Left ventricle myocardium inferior (tissue), 1 donor: ENCODE measurements at places on chromosomes 12 and 14. TPM values are rescaled to one million over a fixed set of nuclear protein-coding genes. Genes with fewer than 3 reads are reported as not detected.

GRCh38 chr12:70319605-70320004 lies 46.5 kb upstream of the KCNMB4 start:
- peaks cover 5% of the 10 kb centered on the region for H3K4me1 ChIP-seq
- H3K4me3 ChIP-seq: no peak overlapping the region
- H3K36me3 ChIP-seq: no peaks in the 10 kb centered on the region
- no peak for DNase-seq

Gene COX8C
- 1.3 TPM for total RNA-seq

GRCh38 chr12:13973996-13974395 lies 7.4 kb downstream of the GRIN2B start:
- no peak overlapping the region for H3K27ac ChIP-seq
- H3K4me3 ChIP-seq: no peak overlapping the region
- peaks cover 60% of the 10 kb centered on the region for H3K27me3 ChIP-seq
- DNase-seq: no peak
- H3K4me1 ChIP-seq: no peaks in the 10 kb centered on the region

Gene EPYC
- total RNA-seq: not detected

Gene BATF
- 0.93 TPM for total RNA-seq

- no peak overlapping the region for H3K4me3 ChIP-seq
- H3K27me3 ChIP-seq: peaks cover 71% of the 10 kb centered on the region
- no peaks in the 10 kb centered on the region for H3K4me1 ChIP-seq
- no peaks in the 10 kb centered on the region for H3K36me3 ChIP-seq
Measured at GRCh38 chr12:52362118-52362726, 5.1 kb downstream of the KRT85 start.

GRCh38 chr14:63174760-63175191 lies 29.5 kb upstream of the RHOJ start:
- H3K36me3 ChIP-seq: no peaks in the 10 kb centered on the region
- peaks cover 26% of the 10 kb centered on the region for H3K4me1 ChIP-seq
- H3K27me3 ChIP-seq: no peaks in the 10 kb centered on the region
- DNase-seq: no peak
- H3K4me3 ChIP-seq: no peak overlapping the region

Gene TSPAN8
- 0.41 TPM for total RNA-seq

GRCh38 chr12:39127401-39127800 lies 222.0 kb upstream of the CPNE8 start:
- H3K4me3 ChIP-seq: no peak overlapping the region
- no peak for DNase-seq
- no peaks in the 10 kb centered on the region for H3K4me1 ChIP-seq
- peaks cover 4% of the 10 kb centered on the region for H3K27me3 ChIP-seq

- no peaks in the 10 kb centered on the region for H3K4me1 ChIP-seq
- no peak overlapping the region for H3K4me3 ChIP-seq
- DNase-seq: no peak
- H3K27me3 ChIP-seq: no peaks in the 10 kb centered on the region
- no peak overlapping the region for H3K27ac ChIP-seq
- H3K36me3 ChIP-seq: no peaks in the 10 kb centered on the region
Measured at GRCh38 chr12:61846765-61847164, 413.4 kb upstream of the USP15 start.

GRCh38 chr14:31505411-31505810 lies 17.6 kb upstream of the GPR33 start:
- no peaks in the 10 kb centered on the region for H3K27me3 ChIP-seq
- no peak for DNase-seq
- no peaks in the 10 kb centered on the region for H3K36me3 ChIP-seq
- peaks cover 26% of the 10 kb centered on the region for H3K4me1 ChIP-seq
- peak overlapping the region; percentile 63 for H3K27ac ChIP-seq

Gene DYNLL1
- 175 TPM for total RNA-seq

Gene FAM186B
- 0.33 TPM for total RNA-seq

GRCh38 chr12:131511391-131511802 lies 199.5 kb upstream of the SFSWAP start:
- DNase-seq: no peak
- H3K27me3 ChIP-seq: peaks cover 63% of the 10 kb centered on the region
- H3K36me3 ChIP-seq: no peaks in the 10 kb centered on the region

- H3K36me3 ChIP-seq: no peaks in the 10 kb centered on the region
- no peaks in the 10 kb centered on the region for H3K4me1 ChIP-seq
- H3K27ac ChIP-seq: no peak overlapping the region
- no peak overlapping the region for H3K4me3 ChIP-seq
Measured at GRCh38 chr12:60391791-60392190, 796.0 kb downstream of the SLC16A7 start.

- no peak for DNase-seq
- no peaks in the 10 kb centered on the region for H3K4me1 ChIP-seq
- H3K4me3 ChIP-seq: no peak overlapping the region
- H3K36me3 ChIP-seq: no peaks in the 10 kb centered on the region
- H3K27ac ChIP-seq: no peak overlapping the region
Measured at GRCh38 chr12:118813778-118814357, 167.5 kb upstream of the SRRM4 start.

Gene TRIM9
- total RNA-seq: 0.27 TPM

DNA sequence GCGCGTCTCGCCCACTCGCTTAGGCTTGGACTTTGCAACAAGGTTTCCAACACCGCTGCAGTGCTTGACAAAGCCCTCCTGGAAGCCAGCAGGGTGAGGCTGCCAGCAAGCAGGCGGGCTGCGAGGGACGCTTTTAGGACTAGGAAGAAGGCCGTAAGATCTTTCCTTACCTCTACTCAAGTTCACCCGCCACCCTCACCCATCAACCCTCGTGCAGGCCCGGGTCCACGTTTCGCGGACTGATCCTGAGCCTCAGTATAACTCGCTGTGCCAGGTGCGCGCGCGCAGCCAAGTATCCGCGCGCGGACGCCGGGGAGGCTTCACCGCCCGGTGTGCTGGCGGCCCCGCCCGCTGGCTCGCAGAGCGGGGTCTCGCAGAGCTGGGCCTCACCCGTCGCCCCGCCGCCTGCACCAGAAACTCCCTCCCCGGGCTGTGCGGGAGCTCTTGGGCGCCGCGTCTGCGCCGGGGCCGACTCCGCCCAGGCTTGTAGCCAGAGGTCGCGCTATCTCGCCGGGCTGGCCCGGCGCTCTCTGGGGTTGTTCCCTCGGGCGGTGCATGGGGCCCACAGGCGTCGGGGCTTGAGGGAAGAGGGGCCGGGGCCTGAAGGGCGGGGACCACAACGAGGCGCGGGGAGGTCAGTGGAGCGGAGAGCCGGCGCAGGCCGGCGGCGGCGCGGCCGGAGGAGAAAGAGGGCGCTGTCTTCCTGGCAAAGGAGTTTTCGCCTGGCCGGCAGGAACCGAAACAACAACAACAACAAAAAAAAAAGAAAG lies 7.6 kb upstream of the SIX1 start:
- no peak for DNase-seq

Gene CLEC4A
- 1.5 TPM for total RNA-seq

- no peaks in the 10 kb centered on the region for H3K4me1 ChIP-seq
- H3K27me3 ChIP-seq: no peaks in the 10 kb centered on the region
- no peaks in the 10 kb centered on the region for H3K36me3 ChIP-seq
- DNase-seq: no peak
- H3K27ac ChIP-seq: no peak overlapping the region
Measured at GRCh38 chr12:83065562-83065961, 378.9 kb downstream of the TMTC2 start.

Gene HSP90AA1
- 423 TPM for total RNA-seq

GRCh38 chr14:78251308-78251707 lies 81.1 kb downstream of the NRXN3 start:
- H3K4me1 ChIP-seq: no peaks in the 10 kb centered on the region
- no peaks in the 10 kb centered on the region for H3K36me3 ChIP-seq
- no peak overlapping the region for H3K27ac ChIP-seq
- no peak overlapping the region for H3K4me3 ChIP-seq
- peaks cover 53% of the 10 kb centered on the region for H3K27me3 ChIP-seq
- DNase-seq: no peak

Gene FBXL14
- 6.8 TPM for total RNA-seq

Gene DLK1
- 2.8 TPM for total RNA-seq

Gene VDR
- 0.33 TPM for total RNA-seq

- H3K27ac ChIP-seq: no peak overlapping the region
- no peak overlapping the region for H3K4me3 ChIP-seq
- no peak for DNase-seq
- H3K36me3 ChIP-seq: no peaks in the 10 kb centered on the region
- H3K27me3 ChIP-seq: no peaks in the 10 kb centered on the region
- H3K4me1 ChIP-seq: no peaks in the 10 kb centered on the region
Measured at GRCh38 chr12:66932126-66932525, 253.2 kb upstream of the GRIP1 start.

DNA sequence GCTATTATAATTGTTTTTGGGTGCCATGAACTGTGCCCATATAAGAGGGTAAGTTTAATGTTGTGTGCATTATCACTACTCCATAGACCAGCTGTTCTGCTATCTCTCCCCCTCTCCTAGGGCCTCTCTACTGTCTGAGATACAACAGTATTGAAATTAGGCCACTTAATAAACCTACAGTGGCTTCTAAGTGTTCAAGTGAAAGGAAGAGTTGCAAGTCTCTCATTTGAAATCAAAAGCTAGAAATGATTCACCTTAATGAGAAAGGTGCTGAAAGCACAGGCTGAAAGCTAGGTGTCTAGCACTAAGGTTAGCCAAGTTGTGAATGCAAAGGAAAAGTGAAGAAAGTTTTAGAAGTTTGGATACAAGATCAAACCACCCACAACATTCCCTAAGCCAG lies 168.0 kb downstream of the SLC16A7 start:
- H3K4me1 ChIP-seq: peaks cover 5% of the 10 kb centered on the region
- no peaks in the 10 kb centered on the region for H3K27me3 ChIP-seq
- H3K27ac ChIP-seq: no peak overlapping the region
- no peak overlapping the region for H3K4me3 ChIP-seq

Gene TCL1B
- not detected for total RNA-seq

DNA sequence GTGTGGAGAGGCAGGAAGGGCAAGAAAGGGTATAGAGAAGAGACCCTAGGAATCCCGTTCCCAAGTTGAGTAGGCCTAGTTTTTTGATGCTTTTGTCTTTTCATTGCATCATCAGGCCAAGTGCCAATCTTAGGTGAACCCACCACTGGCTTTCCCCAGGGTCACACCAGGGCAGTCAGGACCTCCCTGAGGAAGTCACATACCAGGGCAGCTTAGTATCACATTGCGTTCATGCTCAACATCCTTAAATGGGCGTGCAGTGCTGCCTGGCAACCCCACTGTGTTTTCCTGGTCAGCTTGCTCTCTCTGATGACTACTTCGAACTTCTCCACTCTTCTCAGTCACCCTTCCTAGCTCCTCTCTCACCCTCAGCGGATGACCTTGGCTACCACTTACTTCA lies 9.0 kb downstream of the ASIC1 start:
- peaks cover 15% of the 10 kb centered on the region for H3K4me1 ChIP-seq
- H3K4me3 ChIP-seq: no peak overlapping the region
- DNase-seq: no peak
- no peaks in the 10 kb centered on the region for H3K36me3 ChIP-seq
- H3K27ac ChIP-seq: no peak overlapping the region
- peaks cover 8% of the 10 kb centered on the region for H3K27me3 ChIP-seq

DNA sequence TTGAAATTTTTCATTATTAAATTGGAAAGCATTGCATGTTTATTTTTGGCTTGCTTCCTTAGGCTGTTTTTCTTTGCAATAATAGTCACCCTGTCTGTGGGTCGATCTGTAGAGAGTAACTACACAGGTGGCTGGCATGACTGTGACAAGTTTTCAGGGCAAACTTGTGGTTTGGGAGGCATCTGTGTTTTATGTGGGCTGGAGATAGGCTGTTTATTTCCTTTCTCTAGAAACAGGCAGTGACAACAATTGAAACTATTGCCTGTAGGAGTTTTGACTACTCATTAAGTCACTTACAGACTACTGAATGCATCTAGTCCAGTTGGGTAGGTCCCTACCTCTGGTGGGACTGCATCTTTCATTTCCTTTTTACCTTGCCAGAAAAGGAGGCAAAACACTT lies 155.6 kb downstream of the DYRK2 start:
- no peak overlapping the region for H3K27ac ChIP-seq
- H3K36me3 ChIP-seq: no peaks in the 10 kb centered on the region
- H3K27me3 ChIP-seq: no peaks in the 10 kb centered on the region
- no peak for DNase-seq

DNA sequence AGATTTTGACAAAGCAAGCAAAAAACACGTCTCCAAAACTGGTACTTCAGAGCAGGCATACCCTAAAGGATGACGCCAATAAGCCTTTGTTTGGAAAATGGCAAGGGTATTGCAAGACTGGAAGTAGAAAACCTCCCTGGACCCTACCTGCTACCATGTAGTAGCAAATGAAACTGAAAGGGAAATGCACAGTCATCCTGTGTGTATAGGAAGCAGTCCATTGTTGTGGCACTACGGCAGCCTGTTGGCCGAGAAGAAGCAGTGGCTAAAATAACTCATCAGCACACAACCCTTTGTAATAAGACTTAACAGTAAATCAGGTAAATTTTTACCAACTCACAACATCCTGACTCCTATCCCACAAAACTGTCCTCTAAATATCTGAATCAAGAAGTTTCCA lies 386.4 kb downstream of the RGS6 start:
- no peak for DNase-seq
- H3K27ac ChIP-seq: peak overlapping the region; percentile 24
- no peaks in the 10 kb centered on the region for H3K4me1 ChIP-seq
- no peaks in the 10 kb centered on the region for H3K27me3 ChIP-seq
- no peak overlapping the region for H3K4me3 ChIP-seq

GRCh38 chr14:40053416-40053815 lies 621.2 kb upstream of the FBXO33 start:
- H3K27ac ChIP-seq: no peak overlapping the region
- no peaks in the 10 kb centered on the region for H3K27me3 ChIP-seq
- H3K4me1 ChIP-seq: no peaks in the 10 kb centered on the region
- no peak for DNase-seq
- H3K36me3 ChIP-seq: no peaks in the 10 kb centered on the region
- no peak overlapping the region for H3K4me3 ChIP-seq

- no peak overlapping the region for H3K27ac ChIP-seq
- no peaks in the 10 kb centered on the region for H3K4me1 ChIP-seq
- H3K4me3 ChIP-seq: no peak overlapping the region
Measured at GRCh38 chr12:103455020-103455763, 40.6 kb downstream of the C12orf42 start.

DNA sequence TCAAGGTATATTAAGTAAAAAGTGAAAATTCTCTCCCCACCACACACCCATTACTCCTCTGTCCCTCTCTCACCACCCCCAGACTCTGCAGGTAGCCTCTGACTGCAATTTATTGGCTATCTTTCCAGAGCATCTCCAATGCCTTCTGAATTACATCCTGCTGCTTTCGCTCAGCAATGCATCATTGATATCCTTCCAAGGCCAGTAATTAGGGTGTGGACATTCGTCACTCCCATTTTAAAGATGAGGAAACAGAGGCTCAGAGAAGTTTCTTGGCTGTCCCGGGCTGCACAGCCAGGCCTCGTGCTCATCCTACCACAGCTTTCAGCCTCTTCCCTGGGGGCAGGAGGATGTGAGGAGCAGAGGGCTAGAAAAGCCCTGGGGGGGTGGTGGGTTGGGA lies 23.6 kb upstream of the PGF start:
- peaks cover 54% of the 10 kb centered on the region for H3K4me1 ChIP-seq
- H3K27ac ChIP-seq: peak overlapping the region; percentile 43
- H3K27me3 ChIP-seq: no peaks in the 10 kb centered on the region
- H3K36me3 ChIP-seq: no peaks in the 10 kb centered on the region
- no peak overlapping the region for H3K4me3 ChIP-seq
- DNase-seq: no peak

GRCh38 chr14:105074601-105075053 lies 9.4 kb upstream of the GPR132 start:
- H3K4me1 ChIP-seq: peaks cover 29% of the 10 kb centered on the region
- H3K27me3 ChIP-seq: peaks cover 72% of the 10 kb centered on the region
- DNase-seq: no peak
- peak overlapping the region; percentile 43 for H3K4me3 ChIP-seq

GRCh38 chr14:53128303-53129028 lies 24.7 kb downstream of the DDHD1 start:
- H3K36me3 ChIP-seq: no peaks in the 10 kb centered on the region
- peaks cover 17% of the 10 kb centered on the region for H3K4me1 ChIP-seq
- DNase-seq: no peak
- H3K4me3 ChIP-seq: no peak overlapping the region
- no peak overlapping the region for H3K27ac ChIP-seq
